ENCODE measurements at places on chromosomes 6 and 20.
A peak's percentile ranks its signal among the peaks of the same experiment; 100 is the strongest.

DNA sequence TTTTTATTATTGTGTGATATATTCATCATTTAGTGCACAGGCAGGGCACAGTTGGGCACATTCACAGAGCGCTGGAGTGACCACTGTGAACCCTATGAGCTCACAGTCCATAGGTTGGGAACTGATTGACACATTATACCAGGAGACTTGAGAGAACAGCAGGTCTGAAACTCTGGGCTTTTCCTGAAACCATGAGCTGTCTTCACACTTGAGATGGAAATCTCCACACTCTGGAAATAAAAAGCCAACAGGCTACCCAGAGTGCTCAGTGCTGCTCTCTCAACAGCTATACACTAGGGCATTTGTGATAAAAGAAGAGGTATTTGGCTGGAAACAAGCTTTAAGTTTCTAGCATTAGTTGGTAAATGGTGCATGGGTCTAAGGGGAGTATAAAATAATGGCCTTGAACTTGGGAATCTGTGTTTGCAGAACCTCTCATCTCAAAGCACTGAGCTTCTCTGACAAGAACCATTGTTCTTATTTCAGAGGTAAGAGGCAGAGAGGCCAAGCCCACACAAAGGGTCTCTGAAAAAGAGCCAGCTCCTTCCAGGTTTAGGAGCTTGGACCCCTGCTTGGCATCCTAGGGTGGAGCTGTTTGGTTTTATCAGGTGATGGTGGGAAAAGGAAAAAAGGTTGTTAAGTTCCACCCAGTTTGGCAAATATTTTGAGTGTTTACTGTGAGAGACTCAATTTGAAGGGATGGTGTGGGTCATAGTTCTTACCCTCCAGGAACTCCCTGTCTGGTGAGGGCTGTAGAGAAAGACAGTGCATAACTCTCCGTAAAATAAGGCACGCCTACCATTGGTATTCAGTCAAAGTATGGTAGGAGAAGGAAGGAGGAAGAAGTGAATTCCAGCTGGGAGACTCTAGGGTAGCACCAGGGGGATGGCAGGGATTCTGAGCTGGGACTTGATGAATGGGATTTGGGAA is 14.5 kb downstream of the CHMP4B start:
- DNase-seq, result no peak

GRCh38 chr6:136763255-136763654 is 29.0 kb downstream of the MAP3K5 start:
- DNase-seq, result peak; percentile 35

DNA sequence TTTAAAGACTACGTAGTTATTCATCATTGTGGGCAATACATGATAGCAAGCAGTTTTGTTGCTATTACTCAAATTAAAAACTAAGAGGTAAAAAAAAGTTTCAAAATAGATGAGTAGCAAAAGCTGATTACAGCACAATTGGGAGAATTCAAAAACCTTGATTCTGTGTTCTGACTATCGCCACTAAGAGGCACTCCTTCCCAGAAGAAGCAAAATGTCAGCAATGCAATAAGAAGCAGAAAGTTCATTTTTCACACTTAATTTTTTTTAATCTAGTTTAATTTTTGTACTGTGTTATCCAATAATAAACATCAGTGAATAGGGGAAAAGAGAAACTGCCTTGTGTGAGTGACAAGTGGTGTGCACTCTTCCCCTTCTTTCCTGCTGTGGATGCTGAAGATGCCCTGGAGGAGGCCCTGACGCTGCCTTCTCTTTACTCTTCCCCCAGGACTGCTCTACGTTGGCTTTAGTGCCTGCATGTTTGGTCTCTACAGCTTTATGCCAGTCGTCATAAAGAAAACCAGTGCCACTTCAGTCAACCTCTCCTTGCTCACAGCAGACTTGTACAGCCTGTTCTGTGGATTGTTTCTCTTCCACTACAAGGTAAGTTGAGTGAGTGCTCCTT is 263.2 kb upstream of the PLN start:
- peak; percentile 11 for DNase-seq

GRCh38 chr20:2223558-2224367 is 72.0 kb upstream of the TGM3 start:
- no peak for DNase-seq

DNA sequence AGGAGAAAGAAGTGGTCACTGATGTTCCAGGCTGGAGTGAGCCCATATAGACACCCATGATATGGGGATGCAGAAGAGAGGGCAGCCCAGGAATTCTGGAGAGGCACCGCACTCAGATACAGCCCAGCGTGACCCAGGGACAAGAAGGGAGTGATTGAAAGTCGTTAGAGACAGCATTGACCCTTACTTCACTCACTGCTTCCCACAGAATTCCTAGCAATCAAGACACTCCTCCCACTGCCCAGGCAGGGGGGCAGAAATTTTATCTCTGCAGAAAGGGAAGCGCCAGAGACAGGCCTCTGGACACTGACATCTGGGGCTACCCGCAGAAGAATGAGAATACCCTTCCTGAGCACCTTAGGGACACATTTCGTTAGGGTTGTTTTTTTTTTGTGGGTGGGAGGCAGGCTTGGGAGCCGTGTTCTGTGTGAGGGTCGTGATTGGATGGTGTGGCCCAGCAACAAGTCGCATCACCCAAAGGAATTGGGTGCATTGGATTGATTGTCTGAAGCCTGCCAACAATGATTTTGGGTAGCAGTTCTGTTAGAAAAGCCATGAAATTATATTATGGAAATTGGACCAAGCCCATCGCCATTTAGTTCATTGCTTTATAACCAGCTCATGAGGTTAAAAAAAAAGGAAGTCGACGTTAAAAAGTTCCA is 45.9 kb upstream of the MAP3K4 start:
- peak; percentile 34 for DNase-seq

- peak; percentile 50 for DNase-seq
Observed at GRCh38 chr20:1376408-1377270, 16.2 kb downstream of the FKBP1A start.

GRCh38 chr20:62183426-62184142 is 756 bp downstream of the MTG2 start:
- peak; percentile 21 for DNase-seq
